ENCODE measurements at places on chromosomes 13 and 19.
A peak's percentile ranks its signal among the peaks of the same experiment; 100 is the strongest.

GRCh38 chr13:48304143-48304876 is 759 bp downstream of the RB1 start:
- DNase-seq: peak; percentile 48

DNA sequence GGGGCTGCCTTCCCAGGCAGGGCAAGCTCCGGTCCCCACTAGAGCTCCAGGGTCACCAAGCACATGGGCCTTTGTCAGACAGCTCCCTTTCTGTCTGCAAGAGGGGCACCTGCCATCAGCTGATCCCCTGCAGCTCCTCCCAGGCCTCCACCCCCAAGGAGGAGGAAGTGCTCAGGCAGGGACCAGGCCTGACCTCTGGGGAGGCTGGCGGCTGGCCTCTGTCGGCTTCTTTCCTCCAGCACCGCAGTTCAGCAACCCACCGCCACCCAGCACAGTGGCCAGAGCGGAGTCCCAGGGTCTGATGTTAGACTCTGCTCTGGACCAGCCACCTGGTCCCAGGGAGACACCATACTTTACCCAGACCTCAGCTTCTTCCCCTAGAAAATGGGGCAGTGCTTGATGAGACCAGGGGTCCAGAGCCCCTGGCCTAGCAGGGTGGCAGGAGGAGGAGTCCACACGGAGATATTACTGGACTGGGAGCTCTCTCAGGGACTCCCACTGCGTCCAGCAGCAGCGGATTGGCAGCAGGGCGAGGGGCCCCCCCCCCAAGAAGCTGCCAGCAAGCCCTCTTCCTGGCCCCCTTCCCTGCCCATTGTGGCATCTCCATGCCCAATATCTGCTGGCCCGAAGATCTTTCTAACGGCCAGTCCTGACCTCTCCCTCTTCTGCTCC is 24.1 kb downstream of the NKPD1 start:
- no peak for DNase-seq

- no peak for DNase-seq
Observed at GRCh38 chr13:46278474-46278873, 66.7 kb downstream of the LRRC63 start.

DNA sequence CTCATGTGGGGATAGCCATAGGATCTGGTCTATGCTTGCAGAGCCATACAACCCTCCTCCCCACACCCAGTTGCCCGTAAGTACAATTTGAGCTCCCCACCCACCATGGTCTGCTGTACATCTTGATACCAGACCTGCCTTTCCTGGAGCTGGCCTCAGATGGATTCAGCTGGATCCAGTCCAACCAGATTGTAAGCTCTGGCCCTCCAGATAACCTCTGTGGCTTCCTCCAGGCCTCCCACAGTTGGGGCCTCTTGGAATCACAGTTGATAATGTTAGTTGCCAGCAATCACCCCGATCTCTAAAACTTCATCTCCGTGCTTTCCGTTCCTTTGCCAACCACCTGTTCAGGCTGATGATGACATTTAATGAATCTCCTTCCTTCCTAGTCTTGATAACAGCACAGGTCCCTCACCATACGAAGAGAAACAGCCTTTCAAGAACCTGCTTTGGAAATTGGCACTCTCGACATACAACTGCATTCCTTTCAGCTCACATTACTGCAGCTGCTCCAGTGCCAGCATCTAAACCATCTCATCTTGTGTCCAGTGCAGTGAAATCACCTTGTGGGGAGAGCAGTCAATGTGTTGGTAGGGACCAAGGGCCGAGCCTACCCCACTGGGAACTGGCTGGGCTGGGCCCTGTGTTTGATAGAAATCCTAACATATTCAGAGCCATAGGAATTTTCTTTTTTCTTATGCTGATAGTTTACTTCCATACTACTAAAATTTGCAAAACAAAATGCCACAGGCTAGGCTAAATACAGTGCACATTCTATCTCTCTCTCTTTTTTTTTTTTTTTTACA is 15.1 kb upstream of the FOXO1 start:
- no peak for DNase-seq

DNA sequence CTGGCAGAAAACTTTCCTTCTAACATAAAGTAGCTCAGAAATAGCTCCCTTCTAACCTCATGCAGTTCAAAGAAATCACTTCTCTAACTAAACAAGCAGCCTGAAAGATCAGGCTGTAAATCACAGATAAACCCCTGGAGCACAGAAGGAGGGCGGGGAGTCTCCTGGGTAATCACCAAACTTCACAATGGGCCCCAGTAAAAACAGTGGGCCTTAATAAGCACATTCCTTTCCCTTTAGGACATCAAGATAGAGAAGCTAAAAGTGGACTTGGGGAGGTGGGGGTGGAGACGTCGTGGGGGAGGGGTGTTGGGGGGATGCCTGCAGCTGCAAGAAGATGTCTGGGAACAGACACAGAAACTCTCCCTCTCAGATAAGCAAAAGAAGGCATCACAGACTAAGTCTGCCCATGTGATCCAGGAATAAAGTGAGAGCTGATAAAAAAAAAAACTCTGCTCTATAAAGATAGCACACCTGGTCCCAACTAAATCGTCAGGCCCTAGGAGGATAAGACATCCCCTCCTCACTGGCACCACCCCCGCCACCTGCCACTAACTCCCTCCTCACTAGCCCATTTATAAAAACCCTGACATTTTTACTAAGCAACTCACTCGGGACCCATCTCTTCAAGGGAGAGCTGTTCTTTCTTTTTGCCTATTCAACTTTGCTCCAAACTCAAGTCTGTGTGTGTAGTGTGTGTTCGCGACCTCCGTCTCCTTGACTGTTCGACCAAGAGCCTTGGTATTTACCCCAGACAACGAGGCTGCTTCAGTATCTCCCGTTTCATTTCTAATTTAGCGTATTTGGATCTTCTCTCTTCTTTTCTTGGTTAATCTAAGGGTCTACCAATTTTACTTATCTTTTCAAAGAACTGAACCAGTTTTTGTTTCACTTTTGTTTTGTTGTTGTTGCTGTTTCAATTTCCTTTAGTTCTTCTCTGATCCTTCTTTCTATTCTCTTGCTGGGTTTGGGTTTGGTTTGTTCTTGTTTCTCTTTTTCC is 31.7 kb downstream of the DNAJC15 start:
- peak; percentile 57 for DNase-seq

DNA sequence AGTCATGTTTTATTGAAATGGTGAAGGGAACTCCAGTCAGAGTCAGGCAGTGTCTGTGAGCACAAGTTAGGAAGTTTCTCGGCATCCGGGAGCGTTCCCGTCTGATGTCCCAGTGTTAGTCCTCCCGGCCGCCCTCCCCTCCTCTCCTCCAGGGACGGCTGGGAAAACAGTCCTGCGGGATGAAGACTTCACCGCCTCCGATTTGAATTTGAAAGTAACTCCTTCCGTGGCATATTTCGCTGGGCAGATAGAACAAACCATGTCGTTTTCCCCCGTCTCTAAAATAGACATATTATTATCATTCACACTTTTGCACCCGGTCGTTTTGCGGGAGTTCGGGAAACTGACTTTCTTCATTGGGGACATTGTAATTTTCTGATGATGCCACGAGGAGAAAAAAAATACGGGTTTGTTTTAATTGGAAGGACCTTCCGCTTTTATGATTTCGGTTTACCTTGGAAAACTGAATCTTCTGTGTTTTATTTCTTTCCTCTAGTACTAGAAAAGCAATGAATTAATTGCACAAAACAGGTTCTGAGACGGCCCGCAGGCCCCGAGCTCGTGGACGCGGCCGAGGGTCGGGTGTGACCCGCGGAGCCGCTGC is 76.6 kb downstream of the ZIC5 start:
- no peak for DNase-seq

DNA sequence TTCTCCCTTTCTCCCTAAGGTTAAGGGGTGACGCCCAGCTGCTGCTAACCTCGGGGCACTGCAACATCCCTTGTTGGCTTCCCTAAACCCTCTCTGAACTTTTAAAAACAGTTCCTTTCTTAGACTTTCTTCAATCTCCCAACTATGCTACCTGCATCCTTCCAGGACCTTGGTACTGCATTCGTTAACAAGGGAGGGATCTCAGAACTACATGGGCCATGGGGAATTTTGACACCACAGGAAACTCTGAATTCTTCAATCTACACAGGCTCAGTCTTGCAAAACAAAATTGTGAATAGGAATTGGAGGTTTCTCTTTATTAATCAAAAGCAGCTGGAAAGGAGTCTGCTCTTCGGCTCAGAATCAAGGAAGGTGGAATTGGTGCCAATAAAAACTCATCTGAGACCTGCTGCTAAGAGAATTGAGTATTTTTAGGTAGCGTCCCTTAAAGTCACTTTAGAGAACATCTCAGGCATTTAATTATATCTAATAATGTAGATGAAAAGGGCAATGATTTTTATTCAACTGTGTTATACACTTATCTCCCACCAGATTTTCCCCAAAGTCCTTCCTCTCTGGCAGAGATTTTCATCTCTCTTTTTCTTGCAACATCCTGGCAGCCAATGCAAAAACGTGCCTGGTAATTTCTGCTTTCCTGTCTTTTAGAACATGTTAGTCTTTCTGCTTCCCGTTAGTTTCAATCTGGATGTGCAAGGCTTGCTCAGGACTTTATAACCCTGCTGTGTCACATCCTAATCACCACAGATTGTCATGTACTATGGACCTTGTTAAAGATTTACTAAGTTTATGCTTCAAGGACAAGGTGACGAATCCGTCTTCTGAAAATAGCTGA is 69.1 kb upstream of the SLC15A1 start:
- DNase-seq: no peak

DNA sequence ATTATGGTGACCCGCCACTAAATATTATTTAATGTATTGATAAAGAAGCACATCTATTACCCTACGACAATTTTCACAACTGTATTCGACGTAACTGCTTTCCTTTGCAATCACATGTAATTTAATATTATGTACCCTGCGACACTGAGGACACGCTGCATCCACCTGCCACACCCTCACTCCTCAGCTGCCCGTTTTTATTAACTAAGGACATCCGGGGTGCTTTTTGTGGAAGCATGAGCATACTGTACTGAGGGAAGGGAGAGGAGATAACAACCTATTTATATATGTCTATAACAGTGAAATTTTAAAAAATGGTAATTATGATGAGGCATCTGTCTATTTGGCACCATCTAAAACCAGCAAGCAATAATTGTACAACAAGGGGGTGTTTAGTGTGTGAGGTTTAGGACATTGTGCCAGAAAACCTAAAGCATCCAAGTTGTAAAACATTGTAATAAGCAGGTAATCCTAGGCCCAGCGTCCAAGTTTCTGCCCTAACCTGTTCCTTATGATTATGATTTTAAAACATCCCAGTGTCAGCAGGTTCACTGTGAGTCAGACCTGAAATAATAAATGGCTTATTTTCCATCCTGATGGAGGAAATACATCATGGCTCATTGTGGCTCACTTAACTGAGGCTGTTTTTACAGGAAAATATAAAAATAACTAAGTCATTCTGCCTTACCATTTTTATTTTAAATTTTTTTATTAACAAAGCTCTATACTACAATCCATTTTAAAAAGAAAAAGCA is 56.3 kb downstream of the FOXO1 start:
- DNase-seq: no peak

DNA sequence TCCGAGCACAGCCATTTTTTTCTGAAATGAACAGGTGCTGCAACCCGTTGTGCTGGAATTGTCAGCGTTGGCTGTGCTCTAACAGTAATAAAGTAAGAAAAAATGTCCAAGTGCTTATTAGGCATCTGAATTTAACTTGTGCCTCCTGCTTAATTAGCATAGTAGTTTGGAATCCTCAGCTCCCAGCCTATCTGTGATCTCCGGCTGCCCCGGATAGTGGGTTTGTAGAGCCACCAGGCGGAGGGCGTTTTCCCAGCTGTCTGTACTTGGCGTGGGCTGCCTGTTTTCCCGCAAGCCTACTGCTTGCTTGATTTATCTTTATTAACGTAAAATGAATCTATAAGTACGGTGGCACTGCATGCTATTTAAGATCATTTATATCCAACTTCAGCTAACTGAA is 137.9 kb downstream of the MTUS2 start:
- no peak for DNase-seq

GRCh38 chr19:48443256-48443655 is 2.5 kb upstream of the GRWD1 start:
- no peak for DNase-seq

GRCh38 chr19:33388231-33388724 is 14.8 kb downstream of the CEBPG start:
- DNase-seq: no peak

DNA sequence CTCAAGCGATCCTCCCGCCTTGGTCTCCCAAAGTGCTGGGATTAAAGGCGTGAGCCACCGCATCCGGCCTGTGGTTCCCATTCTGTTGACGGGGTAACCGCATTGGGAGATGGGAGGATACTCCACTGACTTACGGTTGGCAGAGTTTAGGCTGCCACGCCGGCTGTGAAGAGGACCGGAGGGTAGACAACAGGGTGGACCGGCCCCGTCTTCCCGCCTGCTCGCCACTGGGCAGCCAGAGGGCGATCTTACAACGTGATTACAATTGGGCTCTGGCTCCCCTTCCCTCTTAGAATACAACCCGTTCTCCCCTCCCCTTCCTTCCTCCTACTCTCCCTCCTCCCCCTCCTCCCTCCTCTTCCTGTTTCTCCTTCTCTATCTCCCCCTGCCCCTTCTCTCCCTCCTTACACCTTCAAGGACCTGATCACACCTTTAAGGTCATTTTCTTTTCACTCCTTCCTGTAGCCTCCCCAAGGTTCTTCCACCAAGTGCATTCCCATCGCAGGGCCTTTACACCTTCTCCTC is 957 bp upstream of the CCDC194 start:
- DNase-seq: no peak

- no peak for DNase-seq
Observed at GRCh38 chr19:1065606-1066109, 1.3 kb upstream of the ARHGAP45 start.

- no peak for DNase-seq
Observed at GRCh38 chr19:13806728-13807127, 11.5 kb downstream of the ZSWIM4 start.
